ENCODE measurements at places on chromosomes 1 and 21. TPM values are rescaled to one million over a fixed set of nuclear protein-coding genes. Genes with fewer than 3 reads are reported as not detected.
A peak's percentile ranks its signal among the peaks of the same experiment; 100 is the strongest.

SH3D21 gene
- 1.4 TPM for total RNA-seq

S100B gene
- 5.8 TPM for total RNA-seq

GUCA2B gene
- total RNA-seq, result not detected

FAM163A gene
- total RNA-seq, result not detected

DIO1 gene
- total RNA-seq, result not detected

PCNT gene
- 40.3 TPM for total RNA-seq

TSPEAR gene
- not detected for total RNA-seq

DENND2C gene
- total RNA-seq, result 1.8 TPM

WDR64 gene
- not detected for total RNA-seq

UBE2U gene
- total RNA-seq, result not detected

GOLT1A gene
- not detected for total RNA-seq

SPRR3 gene
- not detected for total RNA-seq

TRIM45 gene
- 4.8 TPM for total RNA-seq

NUF2 gene
- 0.20 TPM for total RNA-seq

TNFRSF4 gene
- total RNA-seq, result 0.59 TPM

DNA sequence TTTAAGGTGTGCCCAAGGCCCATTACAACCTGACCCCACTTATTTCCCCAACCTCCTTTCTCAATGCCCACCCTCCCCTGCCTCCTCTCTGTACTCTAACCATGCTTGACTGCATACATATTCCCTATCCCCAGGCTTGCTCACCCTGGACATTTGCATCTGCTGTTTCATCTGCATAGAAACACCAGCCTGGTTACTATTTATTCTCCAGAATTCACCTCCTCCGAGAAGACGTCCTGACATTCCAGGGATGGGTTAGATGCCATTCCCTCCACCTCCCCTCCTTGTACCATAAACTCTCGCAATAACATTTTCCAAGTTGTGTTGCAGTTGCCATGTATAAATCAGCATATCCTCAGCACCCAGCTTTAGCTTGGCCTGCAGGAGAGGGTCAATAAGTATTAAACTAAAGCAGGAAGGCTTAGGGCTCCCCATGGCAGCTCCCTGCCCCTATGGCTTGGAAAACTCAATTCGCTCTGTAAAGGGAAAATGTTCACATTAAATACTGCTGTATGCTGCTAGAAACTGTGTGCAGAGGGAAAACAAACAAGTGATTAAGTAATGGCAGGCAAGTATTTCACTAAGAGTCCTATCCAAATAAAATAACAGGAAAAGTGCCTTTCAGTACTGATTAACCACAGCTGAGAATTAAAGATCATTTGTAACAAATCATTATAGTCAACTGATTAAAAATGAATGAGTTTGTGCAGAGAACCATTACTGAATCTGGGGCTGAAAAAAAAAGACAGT is 202.3 kb downstream of the TNR start:
- H3K27me3 ChIP-seq, result no peaks in the 10 kb centered on the region
- no peaks in the 10 kb centered on the region for H3K4me1 ChIP-seq
- H3K36me3 ChIP-seq, result no peaks in the 10 kb centered on the region
- no peak overlapping the region for H3K4me3 ChIP-seq
- H3K27ac ChIP-seq, result no peak overlapping the region

DNA sequence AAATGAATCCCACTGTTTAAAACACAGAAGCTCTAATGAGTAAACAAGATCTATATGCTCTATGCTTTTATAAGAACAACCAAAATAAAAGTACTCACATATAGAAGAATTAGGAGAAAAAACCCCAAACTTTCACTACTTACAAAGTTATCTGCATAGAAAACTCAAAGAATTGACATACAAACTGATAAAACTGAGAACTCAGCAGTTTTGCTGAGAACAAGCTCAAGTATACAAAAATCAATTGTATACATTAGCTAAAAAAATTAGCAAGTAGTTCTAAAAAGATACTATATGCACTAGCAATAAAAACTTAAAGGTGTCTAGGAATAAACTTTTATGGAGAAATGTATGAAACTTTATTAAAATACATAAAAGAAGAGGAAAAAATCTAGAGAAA is 186.2 kb upstream of the KAZN start:
- no peak for DNase-seq
- no peak overlapping the region for H3K4me3 ChIP-seq
- H3K27ac ChIP-seq, result no peak overlapping the region
- no peaks in the 10 kb centered on the region for H3K4me1 ChIP-seq
- H3K36me3 ChIP-seq, result no peaks in the 10 kb centered on the region
- no peaks in the 10 kb centered on the region for H3K27me3 ChIP-seq

GRCh38 chr1:15151377-15151806 is 2.2 kb upstream of the TMEM51 start:
- H3K4me1 ChIP-seq, result no peaks in the 10 kb centered on the region
- H3K4me3 ChIP-seq, result no peak overlapping the region
- no peak overlapping the region for H3K27ac ChIP-seq
- no peaks in the 10 kb centered on the region for H3K27me3 ChIP-seq

DNA sequence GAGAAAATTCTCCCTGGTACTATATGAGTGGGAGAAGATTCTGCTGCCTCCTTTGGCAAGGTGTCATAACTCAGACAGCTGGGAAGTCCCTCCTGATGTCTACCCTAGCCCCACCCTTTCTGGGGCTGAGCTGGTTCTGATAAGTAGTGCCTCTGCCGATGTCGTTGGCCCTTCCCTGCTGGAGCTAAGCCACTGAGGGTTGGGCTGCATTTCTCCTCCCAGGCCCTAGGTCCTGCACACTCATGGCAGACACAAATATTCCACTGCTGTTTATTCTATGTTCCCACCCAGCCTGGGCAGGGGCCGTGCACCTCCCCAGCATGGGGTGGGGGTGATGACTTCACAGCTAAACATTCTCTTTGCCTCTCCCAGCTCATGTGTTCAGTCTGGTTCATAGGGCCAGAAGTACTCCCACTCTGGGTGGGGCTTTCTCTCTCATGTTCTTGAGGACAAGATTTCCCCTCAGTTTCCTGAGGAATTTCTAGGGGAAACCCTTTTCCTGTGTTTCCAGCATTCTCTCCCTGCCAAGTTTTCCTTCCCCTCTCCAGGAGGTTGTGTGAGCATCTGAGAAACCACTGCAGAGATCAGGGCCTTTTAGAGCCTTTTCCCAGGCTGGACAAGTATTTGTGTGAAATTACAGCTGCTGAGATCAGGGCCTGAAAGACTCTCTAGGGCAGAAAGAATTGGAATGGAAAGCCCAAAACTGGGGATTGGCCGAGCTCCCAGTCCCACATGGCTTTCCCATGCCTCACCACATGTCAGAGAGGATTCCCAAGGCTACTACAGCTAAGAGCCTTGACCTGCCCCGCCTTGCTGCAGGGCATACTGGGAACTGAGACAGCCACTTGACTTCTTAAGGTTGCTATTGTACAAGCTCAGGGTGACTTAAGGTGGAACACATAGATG is 66.2 kb downstream of the ATP2B4 start:
- no peaks in the 10 kb centered on the region for H3K27me3 ChIP-seq
- peak overlapping the region; percentile 75 for H3K27ac ChIP-seq
- H3K4me1 ChIP-seq, result peaks cover 69% of the 10 kb centered on the region
- DNase-seq, result peak; percentile 94

GRCh38 chr1:108050158-108050557 is 85.2 kb upstream of the VAV3 start:
- DNase-seq, result no peak
- H3K27me3 ChIP-seq, result no peaks in the 10 kb centered on the region
- peaks cover 54% of the 10 kb centered on the region for H3K4me1 ChIP-seq

- no peak overlapping the region for H3K4me3 ChIP-seq
- H3K36me3 ChIP-seq, result no peaks in the 10 kb centered on the region
- peak; percentile 36 for DNase-seq
- H3K4me1 ChIP-seq, result no peaks in the 10 kb centered on the region
- no peaks in the 10 kb centered on the region for H3K27me3 ChIP-seq
- no peak overlapping the region for H3K27ac ChIP-seq
Observed at GRCh38 chr1:54839824-54840223, 38.7 kb upstream of the TTC22 start.

- DNase-seq, result no peak
- no peak overlapping the region for H3K27ac ChIP-seq
- no peaks in the 10 kb centered on the region for H3K27me3 ChIP-seq
- H3K36me3 ChIP-seq, result no peaks in the 10 kb centered on the region
- no peak overlapping the region for H3K4me3 ChIP-seq
Observed at GRCh38 chr1:210707300-210708240, 378.9 kb downstream of the HHAT start.

DNA sequence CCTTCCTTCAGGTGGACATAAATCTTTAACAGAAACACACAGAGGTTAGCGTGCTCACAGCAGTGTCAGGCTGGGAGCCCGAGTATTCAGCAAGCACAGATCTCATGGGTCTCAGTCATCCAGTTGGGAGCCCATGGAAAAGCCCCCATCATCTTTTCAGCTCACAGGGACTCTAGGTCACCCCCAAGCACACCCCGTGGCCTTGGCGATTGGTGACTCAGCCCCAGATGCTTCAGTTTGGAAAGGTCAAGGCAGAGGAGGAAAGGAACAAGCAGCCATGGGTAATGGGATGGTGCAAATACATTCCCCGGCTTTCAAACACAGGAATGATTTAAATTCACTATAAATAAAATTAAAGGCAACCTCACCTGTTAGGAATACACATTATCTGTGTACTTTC is 88.9 kb downstream of the PGBD5 start:
- H3K27ac ChIP-seq, result no peak overlapping the region
- H3K27me3 ChIP-seq, result no peaks in the 10 kb centered on the region
- no peak overlapping the region for H3K4me3 ChIP-seq
- H3K36me3 ChIP-seq, result no peaks in the 10 kb centered on the region

DNA sequence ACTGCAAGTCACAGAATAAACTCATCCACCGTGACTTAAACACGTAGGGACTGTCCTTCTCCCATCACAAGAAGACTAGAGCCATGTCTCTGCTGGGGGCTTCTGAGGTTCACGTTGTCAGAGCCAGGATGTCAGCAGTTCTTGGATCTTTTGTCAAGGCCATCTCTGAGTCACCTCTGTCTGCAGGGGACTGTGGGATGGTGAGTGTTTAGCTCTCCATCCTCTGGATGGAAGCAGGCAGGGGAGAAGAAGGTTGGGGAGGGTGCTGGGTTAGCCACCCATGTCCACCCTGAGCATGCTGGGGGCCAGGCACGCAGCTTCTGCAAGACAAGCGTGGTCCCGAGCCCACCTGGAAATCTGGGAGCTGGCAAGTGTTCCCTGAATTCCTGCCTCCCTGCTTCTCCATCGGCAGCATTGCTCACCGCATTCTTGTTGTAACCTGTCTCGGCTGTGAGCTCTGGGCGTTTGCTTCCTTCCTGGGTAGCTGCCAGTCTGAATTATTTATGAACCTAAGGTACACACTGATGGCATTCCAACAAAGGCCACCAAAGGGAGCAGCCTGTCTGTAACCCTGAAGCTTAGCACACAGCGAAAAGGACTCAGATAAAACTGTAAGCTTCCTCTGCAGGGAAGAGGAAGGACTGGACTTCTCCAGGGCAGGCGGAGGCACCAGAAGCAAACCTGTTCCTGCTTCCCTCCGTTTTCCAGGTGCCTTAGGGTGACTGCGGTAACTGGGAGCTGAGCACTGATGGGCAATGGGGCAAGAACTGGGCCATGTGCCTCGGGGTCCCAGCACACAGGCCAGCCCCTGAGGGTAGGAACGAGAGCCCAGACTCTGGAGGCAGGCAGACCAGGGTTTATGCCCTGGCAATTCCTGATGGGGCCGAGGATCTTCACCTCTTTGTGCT is 88.6 kb downstream of the RIPK4 start:
- no peaks in the 10 kb centered on the region for H3K36me3 ChIP-seq
- H3K4me3 ChIP-seq, result no peak overlapping the region
- no peaks in the 10 kb centered on the region for H3K4me1 ChIP-seq
- no peak for DNase-seq
- peak overlapping the region; percentile 37 for H3K27ac ChIP-seq

- H3K4me1 ChIP-seq, result peaks cover 23% of the 10 kb centered on the region
- no peaks in the 10 kb centered on the region for H3K36me3 ChIP-seq
- H3K27me3 ChIP-seq, result no peaks in the 10 kb centered on the region
- no peak for DNase-seq
- peak overlapping the region; percentile 61 for H3K4me3 ChIP-seq
Observed at GRCh38 chr1:65264197-65264929, 45.0 kb upstream of the DNAJC6 start.

GRCh38 chr1:234962340-234962989 is 166.2 kb downstream of the TOMM20 start:
- H3K36me3 ChIP-seq, result no peaks in the 10 kb centered on the region
- peak; percentile 78 for DNase-seq
- H3K27ac ChIP-seq, result peak overlapping the region; percentile 84
- H3K4me3 ChIP-seq, result no peak overlapping the region
- H3K27me3 ChIP-seq, result no peaks in the 10 kb centered on the region

DNA sequence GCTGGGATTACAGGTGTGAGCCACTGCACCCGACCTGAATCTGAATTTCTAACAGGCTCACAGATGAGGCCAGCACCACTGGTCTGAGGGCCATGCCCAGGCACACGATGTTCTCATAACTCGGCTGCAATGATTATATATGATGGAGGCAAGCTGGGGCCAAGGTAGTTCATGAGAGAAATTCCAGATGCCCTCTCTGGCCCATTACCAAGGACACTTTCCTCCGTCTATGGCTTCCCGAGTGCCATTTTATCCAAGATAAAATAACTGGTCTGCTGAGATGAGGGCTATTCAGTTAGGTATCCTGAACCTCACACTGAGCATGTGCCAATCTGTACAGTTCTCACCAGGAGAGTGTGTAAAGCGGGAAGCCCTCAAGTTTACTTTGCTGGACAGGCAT is 16.5 kb downstream of the TMPRSS2 start:
- H3K27me3 ChIP-seq, result no peaks in the 10 kb centered on the region
- H3K27ac ChIP-seq, result no peak overlapping the region
- no peak overlapping the region for H3K4me3 ChIP-seq
- H3K36me3 ChIP-seq, result no peaks in the 10 kb centered on the region

- peak; percentile 77 for DNase-seq
- no peaks in the 10 kb centered on the region for H3K27me3 ChIP-seq
- no peaks in the 10 kb centered on the region for H3K4me1 ChIP-seq
- no peak overlapping the region for H3K4me3 ChIP-seq
- no peaks in the 10 kb centered on the region for H3K36me3 ChIP-seq
Observed at GRCh38 chr1:115332813-115333608, 5.0 kb downstream of the NGF start.

DNA sequence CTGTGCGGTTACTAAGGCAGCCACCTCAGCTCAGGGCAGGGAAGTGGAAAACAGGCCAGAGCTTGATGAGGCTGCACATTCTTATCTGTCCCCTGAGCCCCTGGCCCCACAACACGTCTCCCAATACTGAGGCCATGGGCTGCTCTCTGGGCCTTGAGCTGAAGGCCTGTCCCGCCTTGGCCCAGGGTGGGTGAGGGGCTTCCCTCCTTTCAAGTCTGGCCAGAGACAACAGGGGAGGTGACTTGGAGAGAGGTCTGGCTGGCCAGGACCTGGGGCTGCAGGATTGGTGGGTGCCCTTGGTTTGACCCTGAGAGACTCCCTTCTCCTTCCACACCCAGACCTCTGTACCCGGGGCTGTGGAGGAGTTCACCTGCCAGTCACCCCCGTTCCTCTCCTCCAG is 563.8 kb downstream of the PTPRU start:
- peak; percentile 43 for DNase-seq
- no peak overlapping the region for H3K4me3 ChIP-seq
- H3K27me3 ChIP-seq, result no peaks in the 10 kb centered on the region
- H3K4me1 ChIP-seq, result no peaks in the 10 kb centered on the region
- H3K36me3 ChIP-seq, result no peaks in the 10 kb centered on the region

GRCh38 chr1:222068937-222069336 is 327.0 kb upstream of the DUSP10 start:
- no peak for DNase-seq
- H3K27me3 ChIP-seq, result no peaks in the 10 kb centered on the region
- H3K27ac ChIP-seq, result no peak overlapping the region
- no peaks in the 10 kb centered on the region for H3K36me3 ChIP-seq
- no peak overlapping the region for H3K4me3 ChIP-seq

Data from right atrium auricular region (tissue), 2 donors.